ENCODE measurements at places on chromosomes 7 and 10.
A peak's percentile ranks its signal among the peaks of the same experiment; 100 is the strongest.

GRCh38 chr10:73601486-73601921 is 10.4 kb upstream of the USP54 start:
- DNase-seq, result no peak

DNA sequence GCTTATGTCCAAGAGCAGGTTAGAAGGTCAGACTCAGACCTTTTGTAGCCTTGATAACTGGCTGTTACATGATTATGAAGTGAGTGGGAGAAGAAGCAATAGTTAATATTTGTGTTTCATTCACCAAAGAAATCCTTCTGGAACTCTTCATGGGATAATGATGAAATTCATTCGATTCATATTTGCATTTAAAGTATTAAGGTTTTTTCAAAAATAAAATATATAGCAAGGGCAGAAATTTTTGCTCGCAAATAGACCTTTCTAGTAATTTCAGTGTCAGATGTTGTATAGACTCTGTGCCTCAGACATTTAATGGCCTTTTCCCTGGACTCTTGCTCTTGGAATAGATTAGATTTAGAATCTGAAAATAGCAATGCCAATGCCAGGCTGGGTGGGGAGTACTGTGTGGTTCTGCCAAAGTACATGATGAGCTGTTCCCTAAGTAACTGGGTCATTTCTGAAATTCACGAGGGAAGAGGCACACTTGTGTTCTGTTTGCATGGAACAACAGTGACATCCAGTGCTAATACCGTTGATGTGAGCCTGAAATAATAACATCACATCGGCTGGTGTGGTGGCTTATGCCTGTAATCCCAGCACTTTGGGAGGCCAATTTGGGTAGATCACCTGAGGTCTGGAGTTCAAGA is 119.2 kb downstream of the MBL2 start:
- DNase-seq, result no peak

- no peak for DNase-seq
These were observed 68.8 kb upstream of the RSU1 start for GRCh38 chr10:16886031-16886430.

DNA sequence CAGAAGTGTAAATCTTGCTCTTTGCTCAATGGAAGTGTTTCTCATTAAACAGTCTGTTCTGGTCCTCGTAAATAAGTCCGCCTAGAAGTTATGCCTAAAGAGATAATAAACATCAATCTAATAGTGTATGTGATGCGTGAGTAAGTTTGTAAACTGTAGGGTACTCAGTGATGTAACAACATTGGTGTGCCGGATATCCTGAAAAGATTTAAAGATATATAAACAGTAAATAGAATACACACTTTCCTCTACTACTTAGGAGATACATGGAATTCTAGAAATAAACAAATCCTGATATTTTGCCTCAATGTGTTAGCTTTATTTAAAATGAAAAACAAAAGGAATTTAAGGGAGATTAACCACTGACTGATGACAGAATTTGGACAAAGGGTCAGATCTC is 123.5 kb downstream of the AHR start:
- no peak for DNase-seq

DNA sequence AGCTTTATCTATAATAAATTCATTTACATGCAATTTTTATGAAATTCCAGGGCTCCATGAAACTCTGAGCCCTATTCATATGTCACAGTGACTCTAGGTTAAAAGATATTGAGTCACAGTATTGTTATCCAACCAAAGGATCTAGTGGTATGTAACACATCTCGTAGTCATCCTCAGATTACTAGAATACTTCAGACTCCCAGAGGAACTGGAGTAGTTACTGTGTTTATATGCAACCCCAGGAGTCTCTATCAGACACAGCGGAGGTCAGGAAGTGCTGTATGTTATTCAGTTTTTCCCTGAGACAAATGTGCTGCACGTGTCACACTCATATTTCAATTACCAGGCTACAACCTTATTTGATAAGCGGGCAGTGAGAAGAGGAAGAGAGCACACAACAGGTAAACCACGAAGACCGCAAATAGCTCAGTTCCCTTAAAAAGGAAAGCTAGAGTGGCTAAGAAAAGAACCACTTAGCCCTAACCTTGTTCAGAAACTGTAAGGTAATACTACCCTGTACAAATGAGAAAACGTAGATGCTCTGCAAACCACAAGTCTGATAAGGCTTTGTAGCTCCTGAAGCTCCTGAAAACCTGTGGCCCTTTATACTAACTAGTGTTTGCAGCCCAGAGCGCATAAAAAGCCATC is 114.0 kb upstream of the CNTNAP2 start:
- no peak for DNase-seq

GRCh38 chr7:157282141-157282801 is 54.5 kb upstream of the DNAJB6 start:
- DNase-seq, result no peak

DNA sequence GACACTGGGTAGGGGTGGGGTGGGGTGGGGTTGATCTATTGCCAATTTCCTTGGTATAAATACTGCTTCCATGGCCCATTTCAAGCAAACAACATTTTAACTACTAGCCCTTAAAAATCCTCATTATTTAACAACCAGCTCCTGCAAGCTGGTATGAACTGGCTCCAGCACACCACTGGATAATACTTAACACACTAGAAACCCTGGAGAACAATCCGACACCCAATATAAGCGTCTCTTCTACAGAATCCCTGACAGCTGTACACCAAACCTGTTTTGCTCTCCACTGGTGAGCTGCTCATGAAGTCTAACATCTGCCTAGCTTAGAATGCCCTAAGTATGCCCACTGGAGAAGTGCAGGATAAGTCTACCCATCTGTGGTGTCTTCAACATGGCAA is 116.8 kb downstream of the HIPK2 start:
- no peak for DNase-seq

GRCh38 chr10:70745555-70745954 is 39.6 kb downstream of the TBATA start:
- no peak for DNase-seq

DNA sequence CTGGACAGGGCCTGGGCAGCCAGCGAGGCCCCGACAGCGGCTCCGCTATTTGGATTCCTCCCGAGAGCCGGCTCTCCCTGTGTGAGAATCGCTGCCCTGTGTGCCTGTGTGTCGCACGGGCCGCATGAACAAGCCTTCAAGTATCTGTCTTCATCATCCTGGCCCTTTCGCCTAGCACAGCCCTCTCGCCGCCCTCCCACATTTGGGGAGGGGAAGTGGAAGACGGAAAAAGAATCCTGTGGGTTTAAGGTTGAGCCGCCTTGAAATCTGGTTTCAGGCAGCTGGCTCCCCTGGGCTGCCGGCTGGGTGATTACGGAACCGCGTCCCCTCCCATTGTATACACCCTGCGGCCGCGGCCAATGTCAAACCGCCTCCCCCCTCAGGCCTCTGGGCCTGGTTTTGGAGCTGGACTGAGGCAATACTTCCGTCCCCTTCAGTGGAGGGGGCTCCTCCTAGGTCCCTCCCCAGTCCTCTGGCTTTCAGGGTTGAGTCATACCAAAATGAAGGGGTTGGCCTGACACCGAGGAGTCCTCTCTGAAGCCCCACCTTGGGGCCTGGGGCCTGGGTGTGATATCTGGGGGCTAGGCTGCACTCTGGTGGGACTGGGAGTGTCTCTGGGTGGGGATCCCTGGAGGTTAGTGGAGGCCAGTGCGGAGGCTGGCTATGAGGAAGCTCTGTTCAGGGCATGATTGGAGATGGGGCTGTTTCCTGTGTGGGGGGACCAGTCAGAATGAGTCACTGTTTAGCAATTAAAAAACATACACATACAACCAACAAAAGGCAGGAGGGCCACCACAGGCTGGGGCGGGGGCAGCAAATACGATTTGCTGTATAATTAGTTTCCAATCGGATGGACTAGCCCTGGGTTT is 1.7 kb downstream of the TRIM8 start:
- DNase-seq, result peak; percentile 74

DNA sequence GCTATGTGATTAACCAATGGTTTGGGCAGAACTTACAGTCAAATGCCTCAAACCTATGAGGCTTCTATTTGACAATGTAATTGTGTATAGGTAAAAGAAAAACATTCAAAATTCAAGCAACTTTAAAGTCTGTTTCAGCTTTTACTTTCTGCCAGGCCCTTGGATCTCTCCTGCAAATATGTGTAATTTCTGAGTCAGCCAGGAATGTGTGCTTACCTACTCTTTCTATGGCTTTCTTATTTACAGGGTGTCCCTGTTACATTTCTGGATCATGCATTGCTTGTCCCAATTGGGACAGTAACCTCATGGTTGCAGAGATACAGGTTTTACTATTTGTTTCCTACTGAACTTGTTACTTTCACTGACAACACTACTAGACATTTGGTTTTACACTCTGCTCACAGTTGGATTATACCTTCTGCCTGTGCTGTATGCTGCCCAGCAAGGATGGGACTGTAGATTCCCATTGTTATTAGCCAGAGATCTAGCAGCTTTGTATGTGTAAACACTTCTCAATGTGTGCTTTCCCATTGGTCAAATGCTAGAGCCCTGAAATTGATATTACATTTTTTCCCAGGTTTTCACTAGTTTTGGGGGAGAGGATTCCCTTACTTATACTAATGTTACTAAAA is 355.3 kb downstream of the ARL4A start:
- DNase-seq, result no peak

DNA sequence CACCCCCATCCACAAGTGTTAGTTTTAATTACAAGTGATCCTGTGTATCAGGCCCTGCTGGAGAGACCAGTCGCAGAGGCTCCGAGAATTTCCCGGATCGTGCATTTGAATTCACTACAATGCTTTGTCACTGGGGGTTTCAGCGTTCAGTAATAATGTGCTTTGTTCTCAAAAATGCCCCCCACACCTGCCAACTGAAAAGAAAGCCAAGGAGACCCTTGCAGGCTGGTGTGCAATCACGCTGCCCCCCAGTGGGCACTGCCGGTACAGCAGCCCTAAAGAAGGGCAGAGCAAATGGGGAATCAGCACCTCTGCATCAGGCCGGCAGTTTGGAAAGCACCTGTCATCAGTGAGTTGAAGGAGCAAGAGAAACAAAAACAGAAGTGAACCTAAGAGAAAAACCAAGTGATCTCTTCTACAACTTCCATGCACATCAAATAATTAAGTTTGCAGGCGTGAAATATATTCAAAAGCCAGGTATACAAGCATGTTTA is 177.6 kb downstream of the PARD3 start:
- peak; percentile 38 for DNase-seq

DNA sequence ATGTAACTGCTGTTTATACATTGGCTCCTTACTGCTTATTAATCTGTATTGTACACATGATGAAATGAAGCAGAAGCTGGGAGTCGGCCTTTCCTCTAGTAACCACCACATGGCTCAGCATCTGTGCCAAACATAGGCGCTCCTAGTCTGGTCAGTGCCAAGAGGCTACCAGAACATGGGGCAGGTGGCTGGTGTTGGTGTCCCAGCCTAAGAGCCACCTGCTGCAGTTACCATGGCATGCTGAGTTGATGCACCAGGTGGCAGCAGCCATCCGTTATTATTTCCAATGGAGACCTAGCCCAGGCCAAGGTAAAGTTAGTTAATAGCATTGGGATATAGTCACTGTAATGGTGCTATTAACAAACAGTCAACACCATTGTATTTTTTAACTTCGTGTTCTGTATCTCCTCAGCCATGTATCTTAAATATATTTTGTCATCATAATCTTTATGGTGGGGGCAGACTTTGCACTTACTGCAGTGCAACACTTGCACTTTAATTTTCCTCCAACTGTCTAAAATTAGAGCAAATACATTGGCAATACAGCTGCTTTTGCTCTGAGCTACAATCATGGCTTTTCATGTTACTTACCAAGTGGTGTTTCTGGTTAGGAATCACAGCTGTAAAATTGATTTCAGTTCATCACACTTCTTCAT is 33.1 kb downstream of the HBP1 start:
- DNase-seq, result no peak

GRCh38 chr7:30252885-30253795 is 31.3 kb upstream of the ZNRF2 start:
- no peak for DNase-seq

- DNase-seq, result no peak
These were observed 363.7 kb downstream of the DPP6 start for GRCh38 chr7:154415709-154416399.

GRCh38 chr10:99450624-99451498 is 20.4 kb upstream of the GOT1 start:
- no peak for DNase-seq

DNA sequence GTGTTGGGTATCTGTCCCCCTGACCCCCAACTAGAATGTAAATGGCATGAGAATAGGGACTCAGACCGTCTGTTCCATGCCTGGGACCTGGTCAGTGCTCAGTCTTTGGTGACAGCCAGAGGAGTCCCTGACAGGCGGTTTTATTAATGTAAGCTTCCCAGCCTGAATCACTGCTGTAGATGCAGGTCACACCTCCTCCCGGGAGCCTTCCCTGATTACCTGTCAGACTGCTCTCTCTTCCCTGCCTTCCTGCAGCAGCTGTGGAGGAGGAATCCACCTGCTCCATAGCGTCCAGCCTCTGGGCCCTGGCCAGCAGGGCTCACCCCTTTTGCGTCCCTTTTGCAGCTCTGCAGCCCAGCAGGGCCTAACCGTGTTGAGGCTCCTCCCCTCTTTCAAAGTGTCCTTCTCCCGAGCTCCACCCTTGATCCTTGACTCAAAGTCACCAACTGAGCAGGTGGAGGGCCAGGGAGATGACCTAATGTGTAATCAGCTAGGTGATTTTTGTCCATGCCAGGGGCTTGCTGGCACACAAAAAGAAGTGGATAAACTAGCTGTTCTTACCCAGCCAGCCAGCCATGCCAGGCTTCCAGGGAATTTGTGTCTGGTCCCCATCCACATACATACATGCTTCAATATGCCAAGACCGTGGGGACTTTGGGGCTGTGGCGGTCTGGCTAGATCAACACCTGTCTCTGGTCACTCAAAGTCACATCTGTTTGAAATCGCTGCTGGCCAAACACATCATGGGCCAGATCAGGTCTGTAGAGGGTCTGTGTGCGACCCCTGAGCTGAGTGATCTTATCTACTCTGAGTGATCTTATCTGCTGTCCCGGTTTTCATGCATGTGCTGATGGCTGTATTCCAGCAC is 195.1 kb downstream of the CCDC3 start:
- DNase-seq, result no peak

GRCh38 chr7:41002741-41003610 is 699.9 kb downstream of the INHBA start:
- no peak for DNase-seq

DNA sequence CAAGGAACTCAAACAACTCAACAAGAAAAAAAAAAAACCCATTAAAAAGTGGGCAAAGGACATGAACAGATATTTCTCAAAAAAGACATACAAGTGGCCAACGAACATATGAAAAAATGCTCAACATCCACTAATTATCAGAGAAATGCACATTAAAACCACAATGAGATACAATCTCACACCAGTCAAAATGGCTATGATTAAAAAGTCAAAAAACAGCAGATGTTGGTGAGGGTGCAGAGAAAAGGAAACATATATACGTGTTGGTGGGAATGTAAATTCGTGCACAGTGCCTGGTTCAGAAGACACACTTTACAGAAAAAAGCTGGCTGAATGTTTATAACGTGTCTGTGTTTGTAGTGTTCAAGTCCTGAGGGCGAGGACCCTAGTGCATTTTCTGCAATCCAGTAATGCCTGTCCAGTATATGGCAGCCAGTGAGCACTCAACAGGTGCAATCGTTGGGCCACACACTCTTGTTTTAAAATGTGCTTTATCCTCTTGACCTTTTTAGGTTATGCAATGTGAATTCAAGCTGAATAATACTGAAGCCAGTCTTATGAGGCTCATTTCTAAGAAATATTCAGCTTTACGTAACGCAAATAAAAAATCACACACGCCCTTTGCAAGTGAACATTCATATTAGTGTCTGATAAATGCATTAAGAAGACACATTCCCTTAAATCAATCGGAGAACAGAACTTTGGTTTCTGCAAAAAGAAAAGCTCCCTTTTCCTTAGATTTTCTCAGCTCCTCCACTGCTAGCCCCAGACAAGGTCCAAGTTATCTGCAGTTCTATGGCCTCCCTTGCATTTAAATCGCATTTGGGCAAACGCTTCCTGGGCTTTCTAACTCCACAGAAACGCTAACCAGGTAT is 813 bp upstream of the MTURN start:
- DNase-seq, result no peak

Measured in effector memory CD4-positive, alpha-beta T cell (primary cell).